ENCODE measurements at places on chromosomes 6 and 20.

DNA sequence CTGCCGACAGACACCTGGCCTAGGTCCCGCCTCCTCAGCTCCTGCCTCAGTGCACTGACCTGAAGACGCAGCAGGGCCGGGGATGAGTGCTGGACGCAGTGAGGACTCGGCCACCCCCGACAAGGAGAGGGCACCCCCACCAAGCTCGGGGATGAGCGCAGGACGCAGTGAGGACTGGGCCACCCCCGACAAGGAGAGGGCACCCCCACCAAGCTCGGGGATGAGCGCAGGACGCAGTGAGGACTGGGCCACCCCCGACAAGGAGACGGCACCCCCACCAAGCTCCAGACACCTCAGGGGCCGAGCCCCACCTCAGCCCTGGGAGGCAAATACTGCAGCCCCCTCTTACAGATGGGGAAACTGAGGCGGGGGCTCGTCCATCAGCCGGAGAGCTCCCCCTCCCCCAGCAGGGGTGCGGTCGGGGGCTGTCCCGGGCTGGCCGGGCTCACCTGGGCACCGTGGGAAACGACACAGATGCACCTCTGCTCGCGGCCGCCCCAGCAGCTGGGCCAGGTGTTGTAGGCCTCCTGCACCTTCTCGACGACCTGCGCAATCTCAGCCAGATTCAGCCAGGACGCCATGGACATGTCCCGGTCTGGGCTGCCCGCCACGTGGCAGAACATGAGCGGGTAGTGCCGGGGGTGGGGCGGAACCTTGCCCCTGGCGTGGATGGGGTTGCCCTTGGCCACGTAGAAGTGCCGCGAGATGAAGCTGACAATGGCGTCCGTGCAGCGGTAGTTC, 7.5 kb downstream of the HELZ2 start:
- no peak for DNase-seq

- no peak for DNase-seq
Measured at GRCh38 chr20:3798373-3798768, 2.3 kb downstream of the CDC25B start.

DNA sequence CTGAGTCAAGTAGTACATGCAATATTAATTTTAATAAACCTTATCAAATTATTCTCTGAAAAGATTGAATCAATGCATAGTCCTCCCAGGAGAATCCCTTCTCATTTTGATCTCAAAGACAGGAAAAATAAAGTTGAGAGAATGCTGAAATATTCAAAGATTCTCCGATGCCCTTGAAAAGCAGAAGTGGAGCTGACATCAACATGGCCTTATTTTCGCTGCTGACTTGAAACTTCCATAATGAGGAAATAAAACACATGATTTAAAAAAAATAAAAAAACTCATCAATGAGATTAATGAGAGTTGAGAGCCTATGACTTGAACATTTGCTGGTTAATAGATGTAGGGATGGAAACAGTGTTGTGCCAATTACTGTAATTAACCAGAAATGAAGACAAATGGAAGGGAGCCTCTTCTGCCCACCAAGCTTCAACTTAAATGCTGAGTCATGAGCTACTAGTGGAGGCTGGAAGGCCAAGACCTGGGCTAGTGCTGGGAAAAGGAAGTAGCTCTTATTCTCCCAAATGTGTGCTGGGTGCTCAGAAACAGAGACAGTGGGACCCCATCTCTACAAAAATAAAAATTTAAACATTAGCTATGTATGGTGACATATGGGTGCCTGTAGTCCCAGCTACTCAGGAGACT, 139.9 kb downstream of the BFSP1 start:
- no peak for DNase-seq

DNA sequence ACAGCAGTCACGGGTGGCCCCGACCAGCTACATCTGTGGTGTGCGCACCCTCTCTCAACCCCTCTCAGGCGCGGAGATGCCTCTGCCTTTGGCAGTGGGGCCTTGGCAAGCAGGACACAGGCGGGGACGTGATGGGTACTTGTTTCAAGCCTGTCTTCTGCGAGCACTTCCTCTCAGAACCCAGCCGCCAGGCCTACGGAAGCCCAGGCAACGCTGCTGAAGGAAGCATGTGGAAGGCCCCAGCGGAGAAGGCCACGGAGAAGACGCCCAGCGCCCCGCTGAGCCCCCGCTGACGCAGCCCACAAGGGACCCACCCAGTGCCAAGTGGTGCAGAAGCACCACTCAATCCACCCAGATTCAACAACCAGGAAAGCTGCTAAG, 13.0 kb downstream of the SERPINB6 start:
- DNase-seq = no peak

- DNase-seq = no peak
Measured at GRCh38 chr6:106446287-106446885, 85.9 kb downstream of the CRYBG1 start.

- DNase-seq = no peak
Measured at GRCh38 chr6:28264834-28265401, 2.0 kb upstream of the ZSCAN26 start.
